Naive thymus-derived CD8-positive, alpha-beta T cell (primary cell): ENCODE measurements at places on chromosomes 2 and 18.

DNA sequence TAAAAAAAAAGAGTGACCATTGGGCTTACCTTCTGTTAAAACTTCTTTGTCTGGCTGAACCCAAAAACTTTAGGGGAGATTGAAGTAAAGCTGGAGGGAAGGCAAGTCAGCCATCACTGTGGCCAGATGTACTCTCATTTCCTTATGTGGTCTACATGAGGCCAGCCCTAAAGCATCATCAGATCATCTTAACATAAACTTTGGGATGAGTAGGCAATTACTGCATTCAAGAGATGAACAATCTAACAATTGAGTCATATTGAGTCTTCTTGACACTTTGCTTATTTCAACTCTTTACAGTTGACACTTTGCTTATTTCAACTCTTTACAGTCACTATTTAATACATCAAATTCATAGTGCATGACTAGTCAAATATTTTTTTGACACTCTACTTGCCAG is 155.6 kb downstream of the QPCT start:
- no peak for DNase-seq

DNA sequence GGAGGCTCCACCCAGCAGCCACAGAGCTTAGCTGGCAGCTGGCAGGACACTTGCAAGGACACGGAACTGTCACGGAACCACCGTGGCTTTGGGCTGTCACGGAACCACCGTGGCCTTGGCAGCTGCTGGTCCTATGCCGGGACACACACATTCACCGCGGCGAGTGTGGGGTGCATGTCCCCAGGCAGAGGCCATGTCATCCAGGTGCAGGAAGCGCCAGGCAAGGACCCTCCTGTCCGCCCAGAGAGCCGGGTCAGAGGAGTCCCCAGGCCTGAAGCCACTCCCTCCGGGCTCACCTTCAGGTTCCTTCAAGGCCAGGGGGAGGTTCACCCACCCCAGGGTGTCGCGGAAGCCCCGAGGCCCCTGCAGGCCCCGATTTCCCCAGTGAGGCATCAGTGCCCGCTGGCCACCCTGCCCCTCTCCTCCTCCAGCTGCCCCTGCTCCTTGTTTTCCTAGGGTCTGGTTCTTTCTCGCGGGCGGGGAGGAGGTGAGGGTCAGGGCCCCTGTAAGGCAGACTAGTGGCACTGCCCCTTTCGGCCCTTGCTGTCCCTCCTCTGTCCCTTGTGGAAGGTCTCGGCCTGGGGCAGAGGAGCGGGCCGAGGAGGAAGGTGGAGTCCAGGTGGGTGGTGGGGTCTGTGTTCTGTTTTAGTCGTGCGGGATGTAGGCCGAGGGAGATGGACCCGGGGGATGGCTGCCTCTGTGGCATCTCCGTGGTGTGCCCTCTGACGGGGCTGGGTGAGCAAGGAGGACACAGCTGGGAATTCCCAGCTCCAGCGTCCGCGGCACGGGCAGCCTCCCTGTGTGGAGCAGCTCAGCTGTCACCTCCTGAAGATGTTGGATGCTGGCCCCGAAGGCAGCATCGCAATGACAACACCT is 60.6 kb downstream of the NFATC1 start:
- DNase-seq: no peak

DNA sequence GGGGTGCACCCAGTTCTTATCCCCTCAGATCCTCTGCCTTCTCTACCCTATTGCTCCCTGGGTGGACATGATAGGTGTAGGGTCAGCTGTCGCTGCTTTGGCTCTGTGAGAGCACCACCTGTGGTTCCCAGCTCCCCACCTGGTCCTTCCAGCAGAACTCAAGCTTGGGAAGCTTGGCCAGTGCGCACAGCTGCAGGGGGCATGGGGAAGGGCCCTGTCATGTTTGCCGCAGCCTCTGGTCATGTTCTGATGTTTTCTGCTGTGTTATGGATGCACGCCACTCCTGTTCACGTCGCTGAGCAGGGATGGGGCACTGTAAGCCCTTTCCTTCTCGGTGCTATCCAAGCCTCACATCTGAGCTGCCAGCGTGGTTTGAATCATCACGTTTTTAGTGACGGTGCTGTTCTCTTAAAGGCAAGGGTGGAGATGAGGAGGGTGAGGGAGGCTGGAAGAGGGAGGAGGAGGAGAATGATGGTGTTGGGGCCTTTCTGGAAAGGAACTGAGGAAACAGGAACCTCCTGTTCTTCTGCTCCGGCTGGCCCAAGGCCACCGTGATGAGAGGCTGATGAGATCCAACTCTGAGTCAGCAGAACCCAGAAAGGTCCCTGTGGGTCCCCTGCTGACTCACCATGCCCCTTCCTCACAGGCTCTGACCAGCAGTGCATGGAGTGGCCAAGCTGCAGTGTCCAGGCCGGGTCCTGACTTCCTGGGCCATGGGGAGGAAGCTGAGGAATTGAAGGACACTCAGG is 78.0 kb downstream of the LIPG start:
- no peak for DNase-seq

DNA sequence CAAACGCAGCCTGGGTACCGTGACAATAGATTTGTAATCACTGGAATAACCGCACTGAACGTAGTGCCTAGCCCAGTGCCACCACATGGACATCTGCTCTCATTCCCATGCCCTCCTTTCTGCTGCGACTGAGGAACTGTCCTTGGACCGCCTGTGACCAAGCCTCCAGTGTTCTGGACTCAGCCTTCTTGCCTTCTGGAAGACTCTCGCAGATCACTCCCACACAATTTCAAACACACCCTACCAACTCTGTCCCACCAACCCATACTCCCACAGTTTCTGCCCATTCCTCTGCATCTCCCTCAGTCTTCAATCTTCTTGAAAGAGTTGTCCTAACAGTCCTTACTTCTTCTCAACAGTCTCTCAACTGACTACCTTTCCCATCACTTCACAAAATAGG is 2.1 kb downstream of the RNF149 start:
- no peak for DNase-seq

DNA sequence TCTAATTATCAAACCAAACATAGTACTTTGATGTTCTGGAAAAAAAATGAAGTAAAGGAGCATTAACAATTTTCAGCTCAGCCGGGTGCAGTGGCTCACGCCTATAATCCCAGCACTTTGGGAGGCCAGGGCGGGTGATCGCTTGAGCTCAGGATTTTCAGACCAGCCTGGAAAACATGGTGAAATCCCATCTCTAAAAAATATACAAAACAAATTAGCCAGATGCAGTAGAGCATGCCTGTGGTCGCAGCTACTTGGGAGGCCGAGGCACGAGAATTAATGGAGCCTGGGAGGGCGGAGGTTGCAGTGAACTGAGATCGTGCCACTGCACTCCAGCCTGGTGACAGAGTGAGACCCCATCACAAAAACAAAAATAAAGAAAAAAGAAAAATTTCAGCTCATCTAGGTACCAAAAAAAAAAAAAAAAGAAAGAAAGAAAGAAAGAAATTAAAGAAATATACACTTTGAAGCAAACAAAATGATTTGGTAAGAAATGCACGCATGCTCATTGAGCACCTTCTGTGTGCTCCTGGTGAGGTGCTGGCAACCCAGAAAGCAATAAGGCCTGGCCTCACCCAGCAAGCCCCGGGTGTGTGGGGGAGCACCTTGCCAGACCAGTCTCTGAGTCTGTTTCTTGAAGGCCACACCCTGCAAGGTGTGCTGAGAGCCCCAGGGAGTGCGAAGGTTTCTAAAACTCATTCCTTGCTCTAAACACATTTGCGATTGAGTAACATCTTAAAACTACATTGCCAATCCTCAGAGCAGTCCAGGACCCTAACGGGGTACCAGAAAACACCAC is 133.5 kb downstream of the TFCP2L1 start:
- no peak for DNase-seq
